ENCODE measurements at places on chromosomes 7 and 10.

DNA sequence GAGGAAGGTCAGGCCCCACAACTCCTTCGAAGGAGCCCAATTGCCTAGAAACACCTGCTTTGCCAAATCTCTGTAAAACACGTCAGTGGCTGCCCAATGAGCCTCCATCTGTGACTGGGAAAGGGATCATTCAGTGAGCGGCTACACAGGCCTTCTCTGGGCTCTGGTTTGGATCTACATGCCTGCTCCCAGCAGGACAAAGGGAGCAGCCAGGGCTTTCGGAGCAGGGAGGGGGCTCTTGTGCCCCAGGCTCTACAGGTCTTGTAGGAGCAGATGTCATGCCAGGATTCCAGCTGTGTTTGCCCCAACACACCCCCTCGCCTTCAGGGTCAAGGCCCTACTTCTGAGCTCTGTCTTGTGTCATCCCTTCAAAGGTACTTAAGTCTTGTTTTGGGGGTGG is 73.5 kb downstream of the CLEC2L start:
- no peak for DNase-seq

DNA sequence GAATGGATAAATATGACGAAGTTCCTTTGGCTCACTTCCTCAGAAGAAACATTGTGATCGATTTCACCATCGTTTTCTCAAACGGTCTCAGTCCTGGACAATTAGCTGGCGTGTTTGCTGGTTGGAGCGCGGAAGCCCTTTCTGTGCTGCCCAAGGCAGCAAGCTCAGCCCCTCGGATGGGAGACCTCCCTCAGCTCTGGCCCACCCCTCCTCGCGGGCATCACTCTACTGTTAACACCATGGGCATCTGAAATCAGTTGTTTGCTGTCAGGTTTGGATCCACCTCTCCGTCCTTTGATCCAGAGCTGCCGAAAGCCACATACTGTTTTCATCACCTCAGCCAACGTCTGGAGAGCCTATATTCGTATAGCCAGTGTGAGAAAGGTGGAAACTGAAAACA is 68.2 kb downstream of the C10orf143 start:
- no peak for DNase-seq

GRCh38 chr7:28641752-28642545 is 229.6 kb downstream of the CREB5 start:
- DNase-seq: no peak

GRCh38 chr10:34369120-34369519 is 446.0 kb downstream of the PARD3 start:
- no peak for DNase-seq

DNA sequence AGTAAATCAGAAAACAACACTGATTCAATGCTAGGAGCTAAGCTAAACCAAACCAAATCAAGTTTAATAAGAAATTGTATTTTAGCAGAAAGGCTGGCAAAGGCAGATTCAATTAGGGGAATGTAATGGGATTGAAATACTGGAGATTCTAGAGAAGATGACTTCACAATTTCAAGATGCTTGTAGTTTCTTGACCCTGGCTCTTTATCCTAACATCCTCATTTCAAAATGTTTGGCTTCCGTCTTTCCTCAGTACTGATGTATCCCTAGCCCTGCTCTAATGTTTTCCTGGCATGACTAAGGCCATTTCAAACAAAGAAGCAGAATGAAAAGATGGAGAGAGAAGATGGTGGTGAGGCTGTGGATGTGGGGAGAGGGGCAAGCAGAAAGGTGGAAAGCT is 2.7 kb upstream of the JCAD start:
- DNase-seq: no peak

DNA sequence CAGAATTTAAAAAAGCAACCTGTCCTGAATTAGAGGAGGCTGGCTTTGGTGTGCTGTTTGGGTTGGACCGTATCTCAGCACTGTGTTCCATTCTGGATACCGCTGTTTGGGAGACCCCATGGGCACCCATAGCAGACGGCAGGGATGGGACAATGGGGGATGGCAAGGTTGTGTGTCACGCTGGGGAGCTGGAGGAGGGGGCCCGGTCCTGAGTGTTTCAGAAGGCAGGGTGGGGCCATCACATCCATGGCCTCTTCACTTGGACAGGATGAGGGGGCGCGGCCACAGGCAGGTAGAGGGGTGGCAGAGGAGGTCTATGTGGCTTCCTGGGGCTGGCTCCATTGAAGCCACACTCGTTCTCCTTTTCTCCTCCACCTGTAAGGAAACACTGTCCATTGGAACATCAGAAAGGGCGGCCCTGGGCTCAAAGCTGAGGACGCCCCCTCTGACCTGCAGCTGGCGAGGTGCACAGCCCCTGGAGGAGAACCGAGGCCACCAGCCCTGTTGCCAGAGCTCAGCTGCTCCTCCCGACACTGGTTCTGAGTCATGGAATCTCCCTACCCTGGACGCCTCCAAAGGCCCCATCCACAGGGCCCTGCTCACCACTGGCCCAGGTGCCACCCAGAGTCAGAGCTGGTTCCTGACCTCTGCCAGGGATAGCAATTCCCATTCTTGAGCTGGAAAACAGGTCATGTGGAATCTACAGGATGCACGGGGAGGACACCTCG is 587.3 kb downstream of the DNAJB6 start:
- no peak for DNase-seq

GRCh38 chr7:21617916-21618390 is 75.1 kb downstream of the DNAH11 start:
- DNase-seq: no peak

- DNase-seq: no peak
These were observed 4.4 kb downstream of the MYL7 start for GRCh38 chr7:44136731-44137130.

GRCh38 chr7:114806590-114807162 is 115.2 kb upstream of the MDFIC start:
- DNase-seq: no peak

- DNase-seq: no peak
These were observed 15.6 kb upstream of the CCSER2 start for GRCh38 chr10:84312816-84313215.

DNA sequence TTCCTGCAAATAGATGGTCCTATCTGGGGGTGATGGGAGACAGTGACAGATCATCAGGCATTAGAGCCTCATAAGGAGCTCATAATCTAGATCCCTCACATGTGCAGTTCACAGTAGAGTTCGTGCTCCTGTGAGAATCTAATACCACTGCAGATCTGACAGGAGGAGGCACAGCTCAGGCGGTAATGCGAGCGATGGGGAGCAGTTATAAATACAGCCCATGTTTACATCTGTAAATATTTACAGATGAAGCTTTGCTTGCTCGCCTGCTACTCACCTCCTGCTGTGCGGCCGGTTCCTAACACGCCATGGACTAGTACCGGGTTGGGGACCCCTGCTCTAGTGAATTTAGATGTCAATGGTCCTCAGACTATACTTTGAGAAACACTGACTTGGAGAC is 17.0 kb upstream of the CDCA7L start:
- DNase-seq: no peak

- DNase-seq: no peak
These were observed 80.5 kb downstream of the C10orf105 start for GRCh38 chr10:71638822-71639719.

- no peak for DNase-seq
These were observed 28.9 kb downstream of the HTRA1 start for GRCh38 chr10:122490268-122490667.

GRCh38 chr10:101014966-101015581 is 15.5 kb downstream of the LZTS2 start:
- DNase-seq: no peak

DNA sequence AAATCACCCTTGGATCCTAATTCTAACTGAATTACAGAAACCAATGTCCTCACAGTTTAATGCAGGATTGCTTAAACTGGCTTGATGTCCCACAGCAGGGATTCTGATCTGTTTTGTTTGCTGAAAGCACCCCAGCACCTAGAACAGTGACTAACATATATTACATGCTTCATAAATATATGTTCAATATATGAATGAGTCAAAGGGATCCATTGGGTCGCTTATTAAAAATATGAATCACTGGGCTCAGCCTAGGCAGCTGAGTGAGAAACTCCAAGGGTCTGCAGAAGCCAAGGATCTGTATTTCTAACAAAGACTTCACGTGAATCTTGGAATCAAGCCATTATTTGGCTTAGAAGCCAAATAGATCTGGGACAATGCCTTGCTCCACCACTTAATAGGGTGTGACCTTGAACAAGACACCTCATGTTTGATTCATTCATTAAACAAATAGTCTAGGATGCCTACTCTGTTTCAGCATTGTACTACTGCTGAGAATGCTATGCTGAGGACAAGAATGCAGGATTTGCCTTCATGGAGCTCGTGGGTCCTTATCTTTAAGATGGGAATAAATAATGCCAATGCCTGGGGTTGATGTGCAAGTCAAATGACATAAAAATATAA is 103.4 kb upstream of the DLX6 start:
- no peak for DNase-seq

GRCh38 chr7:69819333-69819705 is 221.0 kb downstream of the AUTS2 start:
- DNase-seq: no peak

GRCh38 chr10:17176091-17176490 is 25.4 kb downstream of the TRDMT1 start:
- no peak for DNase-seq

- DNase-seq: no peak
These were observed 41.1 kb downstream of the GARS1 start for GRCh38 chr7:30635798-30636197.

DNA sequence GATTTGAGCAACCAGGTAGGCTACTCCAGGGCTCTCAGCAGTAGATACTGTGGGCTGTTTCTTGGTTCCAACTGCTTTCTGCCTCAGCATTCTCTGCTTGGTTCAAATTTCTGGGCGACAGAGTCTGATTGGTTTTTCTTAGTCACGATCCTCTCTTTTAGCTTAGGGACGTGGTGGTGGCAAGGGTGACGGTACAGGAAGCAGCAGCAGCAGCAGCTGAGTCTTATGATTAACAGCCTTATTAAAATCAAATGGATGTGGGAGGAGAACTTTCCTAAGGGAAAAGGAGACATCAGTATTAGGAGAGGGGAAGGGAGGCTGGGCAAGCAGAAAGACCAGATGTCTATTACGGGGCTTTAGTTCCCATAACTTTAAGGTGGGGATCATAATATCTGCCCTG is 156.5 kb upstream of the PLPP4 start:
- DNase-seq: no peak

DNA sequence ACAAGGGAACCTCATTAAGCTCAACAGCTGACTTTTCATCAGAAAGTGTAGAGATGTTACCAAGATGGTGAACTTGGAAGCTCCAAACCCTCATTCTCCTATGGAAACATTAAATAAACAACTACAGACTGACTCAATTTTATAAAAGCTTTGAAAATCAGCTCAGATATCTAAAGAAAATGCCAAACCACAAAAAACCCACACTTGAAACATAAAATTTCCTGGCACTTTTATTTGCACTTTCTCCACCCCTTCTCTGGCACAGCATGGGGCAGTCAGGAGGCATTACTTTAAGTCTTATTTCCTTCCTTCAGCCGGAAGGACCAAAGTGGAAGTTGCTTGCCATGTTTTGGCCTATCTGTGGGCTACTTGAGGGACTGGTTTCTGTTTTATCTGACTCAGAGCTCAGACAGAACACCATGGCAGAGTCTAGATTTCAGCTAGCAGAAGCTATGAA is 114.7 kb downstream of the ODAD2 start:
- no peak for DNase-seq

DNA sequence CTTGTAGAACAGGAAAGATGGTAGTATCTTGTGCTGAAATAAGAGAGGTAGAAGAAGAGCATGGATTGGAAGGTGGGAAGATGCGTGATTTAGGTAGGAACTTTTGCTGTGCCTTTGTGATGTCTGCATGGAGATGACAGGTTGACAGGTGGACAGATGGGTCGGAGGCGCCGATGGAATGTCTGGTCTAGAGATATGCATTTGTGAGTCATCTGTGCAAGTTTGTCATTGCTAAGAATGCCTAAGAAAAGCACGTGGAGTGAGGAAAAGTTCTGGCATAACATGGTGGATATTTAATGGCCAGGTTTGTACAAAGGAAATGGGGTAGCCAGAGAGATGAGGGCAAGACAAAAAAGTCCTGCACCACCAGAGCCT is 76.0 kb upstream of the ARMC3 start:
- no peak for DNase-seq

GRCh38 chr10:65945061-65945460 is 980.8 kb upstream of the LRRTM3 start:
- DNase-seq: no peak

DNA sequence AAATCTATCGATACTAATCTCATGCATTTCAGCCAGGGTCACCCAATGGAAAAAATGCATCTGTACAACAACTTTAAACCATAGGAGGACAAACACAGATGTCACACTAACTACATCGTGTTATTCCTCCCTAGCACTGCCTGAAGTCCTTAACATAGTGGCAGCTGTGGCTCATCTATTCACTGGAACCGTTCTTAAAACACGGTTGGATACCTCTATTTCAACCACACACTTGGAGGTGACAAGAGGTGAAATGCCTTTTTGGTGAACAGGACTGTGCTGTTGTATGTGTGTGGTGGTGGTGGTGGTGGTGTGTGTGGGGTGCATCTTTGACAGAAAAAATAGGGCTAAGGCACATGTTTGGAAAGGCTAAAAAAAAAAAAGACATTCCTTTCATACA is 93.1 kb downstream of the NRP1 start:
- DNase-seq: no peak

- DNase-seq: no peak
These were observed 32.9 kb upstream of the BPGM start for GRCh38 chr7:134613623-134614347.

DNA sequence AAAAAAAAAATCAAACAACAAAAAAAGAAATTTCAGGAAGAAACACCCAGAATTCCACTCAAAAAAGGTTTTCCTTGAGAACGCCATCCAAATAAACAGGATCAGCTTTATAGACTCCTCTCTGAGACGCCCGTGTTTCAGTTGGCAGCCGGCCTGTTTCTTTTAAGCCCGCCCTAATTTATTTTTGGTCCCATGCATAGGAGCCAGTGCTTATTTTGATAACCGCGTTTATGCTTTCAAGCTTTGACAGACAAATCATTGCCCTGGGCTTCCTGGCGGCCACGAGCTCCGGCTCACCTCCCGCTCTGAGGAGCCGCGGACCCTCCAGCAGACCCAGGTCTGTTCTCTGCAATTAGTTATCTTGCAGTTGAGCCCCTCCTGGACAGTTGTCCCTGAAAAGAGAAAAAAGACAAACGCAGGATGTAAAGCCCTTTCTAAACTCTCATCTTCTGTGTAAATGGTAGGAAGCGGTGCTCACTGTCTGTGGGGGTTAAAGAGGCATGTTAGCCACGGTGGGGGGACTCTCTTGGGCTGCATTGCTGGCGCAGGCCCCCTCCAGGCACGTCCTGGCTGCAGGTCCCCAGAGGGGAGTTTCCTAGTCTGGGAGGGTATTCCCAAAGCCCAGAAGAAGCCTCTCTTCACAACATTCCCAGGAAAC is 22.2 kb upstream of the UNCX start:
- no peak for DNase-seq

- DNase-seq: no peak
These were observed 32.0 kb upstream of the CXCL12 start for GRCh38 chr10:44416936-44417335.

GRCh38 chr10:132515811-132516726 is 21.5 kb upstream of the INPP5A start:
- DNase-seq: no peak

DNA sequence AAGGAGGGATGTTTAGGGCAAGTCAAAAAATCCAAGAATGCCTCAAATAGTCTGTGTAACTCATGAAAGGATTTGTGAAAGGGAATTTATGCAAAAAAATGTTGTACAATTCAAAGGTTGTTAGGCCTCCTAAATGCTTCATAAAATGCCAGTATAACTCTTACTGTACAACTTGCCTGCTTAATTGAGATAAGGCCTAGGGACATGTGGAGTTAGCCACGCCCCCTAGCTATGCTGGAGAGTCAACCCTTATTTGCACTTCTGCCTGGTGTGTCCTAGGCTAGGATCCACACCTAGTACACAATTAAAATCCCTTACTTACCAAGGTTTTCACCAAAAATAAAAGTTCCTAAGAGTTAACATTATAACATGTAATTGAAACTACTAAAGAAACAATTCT is 77.2 kb downstream of the ZNF680 start:
- DNase-seq: no peak

Data from stimulated activated CD4-positive, alpha-beta T cell treated with anti-CD3 and anti-CD28 coated beads, Interleukin-1b, Interleukin-23, amount 100 ng/mL, for 1 hour (primary cell).